ENCODE measurements at places on chromosomes 2 and 18.

GRCh38 chr2:6372317-6372901, 493.3 kb downstream of the CMPK2 start:
- DNase-seq: no peak

DNA sequence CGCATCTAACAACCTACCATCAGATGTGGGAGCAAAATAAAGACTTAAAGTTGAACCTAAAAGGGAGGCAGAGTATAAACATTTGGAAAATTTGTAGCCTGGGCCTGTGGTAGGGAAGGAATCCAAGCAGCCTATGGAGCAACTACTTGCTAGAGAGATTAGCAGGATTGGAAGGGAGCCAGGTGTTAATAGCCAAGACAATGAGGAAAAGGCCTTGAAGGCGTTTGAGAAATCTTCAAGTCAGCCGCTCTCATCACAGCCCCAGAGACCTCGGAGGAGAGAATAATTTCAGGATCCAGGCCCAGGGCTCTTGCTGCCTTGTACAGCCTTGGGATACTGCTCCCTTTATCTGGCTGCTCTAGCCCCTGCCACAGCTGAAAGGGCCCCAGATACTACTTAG, 219.7 kb downstream of the THSD7B start:
- no peak for DNase-seq

GRCh38 chr18:55307505-55307904, 280.5 kb downstream of the TCF4 start:
- no peak for DNase-seq

GRCh38 chr2:29844713-29845326, 76.6 kb downstream of the ALK start:
- no peak for DNase-seq

DNA sequence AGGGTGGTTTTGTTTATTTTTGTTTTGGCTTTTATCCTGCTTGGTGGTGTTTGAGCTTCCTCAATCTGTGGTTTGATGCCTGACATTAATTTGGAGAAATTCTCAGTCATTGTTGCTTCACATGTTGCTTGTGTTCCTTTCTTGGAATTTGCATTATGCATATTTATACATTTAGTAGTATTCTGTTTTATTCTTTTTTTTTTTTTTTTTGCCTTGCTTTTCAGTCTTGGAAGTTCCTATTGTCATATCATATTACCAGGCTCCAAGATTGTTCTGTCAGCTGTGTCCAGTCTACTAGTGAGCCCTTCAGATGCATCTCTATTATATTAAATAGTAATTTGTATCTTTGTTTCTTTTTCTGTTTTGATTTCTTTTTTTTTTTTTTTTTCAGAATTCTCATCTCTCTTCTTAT, 77.0 kb downstream of the EPC2 start:
- DNase-seq: no peak

All from NCI-H1694 treated with DMSO at 0.1 percent for 48 hours (cell line).